Activated CD4-positive, alpha-beta memory T cell treated with anti-CD3 and anti-CD28 coated beads for 36 hours (primary cell): ENCODE measurements at places on chromosomes 6 and 20. TPM values are rescaled to one million over a fixed set of nuclear protein-coding genes. Genes with fewer than 3 reads are reported as not detected.
A peak's percentile ranks its signal among the peaks of the same experiment; 100 is the strongest.

DNA sequence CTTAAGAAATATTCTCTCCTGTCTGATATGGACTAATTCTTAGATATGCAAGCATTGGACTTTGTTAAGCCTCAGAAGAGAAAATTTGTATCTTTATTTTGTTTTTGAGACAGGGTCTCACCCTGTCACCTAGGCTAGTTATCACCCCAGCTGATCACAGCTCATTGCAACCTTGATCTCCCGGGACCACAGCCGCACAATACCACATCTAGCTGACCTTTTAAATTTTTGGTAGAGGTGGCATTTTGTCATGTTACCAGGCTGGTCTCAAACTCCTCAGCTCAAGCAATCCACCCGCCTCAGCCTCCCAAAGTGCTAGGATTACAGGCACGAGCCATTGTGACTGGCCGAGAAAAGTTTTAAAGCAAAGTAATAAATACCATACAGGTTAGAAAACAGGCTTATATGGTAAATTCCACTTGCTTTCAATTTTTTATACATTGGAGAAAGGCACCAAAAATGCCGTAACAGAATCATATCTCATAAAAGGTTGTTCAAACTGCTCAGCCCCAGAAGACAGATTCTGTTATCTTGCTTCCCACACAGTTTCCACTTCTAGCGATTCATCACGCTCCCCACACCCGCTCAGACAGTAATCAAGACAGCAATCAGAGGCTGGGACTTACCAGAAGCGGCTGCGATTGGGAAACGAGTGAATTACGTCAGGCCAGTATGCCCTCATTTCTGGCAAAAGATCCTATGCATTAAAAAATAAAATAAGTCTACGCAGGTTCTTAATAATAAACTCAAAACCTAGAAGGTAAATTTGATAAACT lies 13.8 kb downstream of the RNASET2 start:
- peak; percentile 91 for DNase-seq

The FAM83C gene
- total RNA-seq, result not detected

GRCh38 chr20:33927724-33928123 lies 66.0 kb upstream of the RALY start:
- DNase-seq, result no peak

The HSPA12B gene
- total RNA-seq, result not detected

The SRXN1 gene
- total RNA-seq, result 13.3 TPM

GRCh38 chr6:48826152-48826515 lies 636.9 kb downstream of the MMUT start:
- DNase-seq, result no peak

- no peak for DNase-seq
Observed at GRCh38 chr20:5833309-5833941, 83.2 kb downstream of the SHLD1 start.

- no peak for DNase-seq
Observed at GRCh38 chr20:2519115-2519809, 10.5 kb upstream of the ZNF343 start.

GRCh38 chr20:19774135-19774933 lies 16.3 kb downstream of the RIN2 start:
- no peak for DNase-seq

GRCh38 chr20:1833728-1834726 lies 61.2 kb upstream of the SIRPA start:
- DNase-seq, result no peak

DNA sequence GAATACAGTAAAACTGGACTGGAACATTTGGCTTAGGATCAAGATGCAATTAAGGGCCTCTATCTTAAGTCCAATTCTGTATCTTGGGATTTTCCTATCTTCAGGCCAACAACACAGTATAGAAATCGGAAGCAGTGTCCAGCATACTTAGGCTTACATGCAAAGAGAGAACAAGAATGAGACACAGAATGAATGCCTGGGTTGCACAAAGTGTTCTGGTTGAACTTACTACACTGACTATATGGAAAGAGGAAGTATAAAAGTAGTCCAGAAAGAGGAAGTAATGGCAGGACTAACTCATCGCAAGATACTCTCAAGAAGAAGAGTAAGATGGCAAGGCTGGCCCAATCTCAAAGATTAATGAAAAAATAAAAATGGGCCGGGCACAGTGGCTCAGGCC lies 87.6 kb downstream of the BTBD9 start:
- DNase-seq, result no peak

DNA sequence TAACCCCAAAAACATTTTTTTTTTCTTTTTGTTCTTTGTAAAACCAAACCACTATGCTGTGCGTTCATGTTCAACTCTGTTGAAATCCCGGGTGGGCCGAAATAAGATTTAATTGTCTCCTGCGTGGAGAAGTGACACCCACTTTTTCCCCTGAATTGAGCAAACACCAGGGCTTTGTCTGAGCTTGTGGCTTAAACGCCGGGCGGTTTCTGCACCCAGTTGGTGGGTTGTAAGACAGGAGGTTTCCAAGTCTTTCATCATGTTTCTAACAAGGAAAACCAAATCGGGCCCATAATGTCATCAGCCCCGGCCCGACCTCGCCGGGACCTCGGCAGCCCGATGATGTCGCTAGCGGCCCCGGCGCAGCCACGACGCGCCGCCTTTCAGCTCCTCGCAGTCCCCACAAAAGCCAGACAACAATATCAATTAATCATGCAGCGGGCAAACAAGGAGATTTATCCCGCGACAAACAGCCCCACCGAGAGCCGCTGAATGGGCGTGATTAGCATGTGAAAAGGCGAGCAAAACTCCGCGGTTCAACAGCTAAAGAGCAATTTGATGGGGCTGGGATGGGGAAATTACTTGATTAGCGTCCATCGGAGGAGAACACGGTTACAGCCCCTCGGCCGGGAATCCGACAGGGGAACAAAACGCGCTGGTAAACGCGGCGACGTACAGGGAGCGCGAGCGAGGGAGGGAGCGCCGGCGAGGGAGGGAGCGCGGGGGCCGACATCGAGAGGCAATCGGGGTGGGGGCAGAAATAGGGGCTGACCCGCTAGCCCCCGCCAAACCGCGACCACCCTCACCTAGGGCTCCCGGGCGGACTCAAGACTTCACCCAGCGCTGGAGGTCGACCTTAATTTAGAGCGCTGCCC lies 5.3 kb downstream of the LINC00237 start:
- DNase-seq, result peak; percentile 50

DNA sequence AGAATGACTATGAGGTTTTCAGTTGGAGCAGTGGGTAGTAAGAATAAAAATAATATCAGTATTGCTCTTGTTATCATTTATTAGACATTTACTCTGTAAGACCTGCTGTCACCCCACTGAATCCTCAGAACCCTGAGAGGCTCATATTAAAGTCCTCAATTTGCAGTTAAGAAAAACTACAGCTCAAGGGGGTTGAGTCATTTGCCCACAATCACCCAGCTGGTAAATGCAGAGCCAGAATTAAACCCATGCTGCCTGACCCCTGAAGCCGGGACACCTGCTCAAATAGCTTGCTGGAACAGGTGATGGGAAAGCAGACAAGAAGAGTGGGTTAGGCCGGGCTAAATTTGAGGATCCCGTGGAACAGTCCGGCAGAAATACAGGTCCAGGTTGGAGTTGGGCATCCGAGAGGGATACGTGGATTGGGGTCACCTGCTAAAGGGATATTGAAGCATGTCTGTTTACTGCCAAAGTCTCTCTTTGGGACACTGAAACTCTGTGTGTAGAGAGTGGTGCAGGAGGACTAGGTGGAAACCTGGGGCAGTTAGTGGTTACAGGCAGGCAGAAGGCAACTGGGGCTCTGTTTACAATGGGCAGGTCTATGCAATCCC lies 344.1 kb downstream of the CDC5L start:
- DNase-seq, result no peak

The DEFB124 gene
- total RNA-seq, result not detected

GRCh38 chr6:112636650-112637262 lies 289.6 kb downstream of the RFPL4B start:
- DNase-seq, result no peak

The PPP1R10 gene
- total RNA-seq, result 67.4 TPM

- DNase-seq, result no peak
Observed at GRCh38 chr6:146090474-146090873, 61.6 kb downstream of the GRM1 start.

DNA sequence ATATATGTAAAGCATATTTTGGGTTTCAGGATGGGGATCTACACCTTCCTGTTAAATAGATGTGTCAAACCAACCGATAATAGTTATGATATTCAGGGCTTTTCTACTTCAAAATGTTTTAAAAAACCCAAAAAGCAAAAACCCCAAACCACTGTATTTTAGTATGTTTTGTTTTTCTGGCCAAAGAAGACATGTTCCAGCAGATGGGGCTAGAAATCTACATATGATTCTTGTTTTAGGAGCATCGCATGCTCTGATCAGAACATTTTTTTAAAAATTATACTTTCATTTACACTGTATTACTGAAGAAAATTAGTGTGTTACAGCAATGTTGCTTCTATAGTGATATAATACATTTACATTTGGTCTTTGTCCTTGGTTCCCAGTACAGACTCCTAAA lies 11.0 kb downstream of the RMND1 start:
- DNase-seq, result no peak

The DOK5 gene
- 0.53 TPM for total RNA-seq

DNA sequence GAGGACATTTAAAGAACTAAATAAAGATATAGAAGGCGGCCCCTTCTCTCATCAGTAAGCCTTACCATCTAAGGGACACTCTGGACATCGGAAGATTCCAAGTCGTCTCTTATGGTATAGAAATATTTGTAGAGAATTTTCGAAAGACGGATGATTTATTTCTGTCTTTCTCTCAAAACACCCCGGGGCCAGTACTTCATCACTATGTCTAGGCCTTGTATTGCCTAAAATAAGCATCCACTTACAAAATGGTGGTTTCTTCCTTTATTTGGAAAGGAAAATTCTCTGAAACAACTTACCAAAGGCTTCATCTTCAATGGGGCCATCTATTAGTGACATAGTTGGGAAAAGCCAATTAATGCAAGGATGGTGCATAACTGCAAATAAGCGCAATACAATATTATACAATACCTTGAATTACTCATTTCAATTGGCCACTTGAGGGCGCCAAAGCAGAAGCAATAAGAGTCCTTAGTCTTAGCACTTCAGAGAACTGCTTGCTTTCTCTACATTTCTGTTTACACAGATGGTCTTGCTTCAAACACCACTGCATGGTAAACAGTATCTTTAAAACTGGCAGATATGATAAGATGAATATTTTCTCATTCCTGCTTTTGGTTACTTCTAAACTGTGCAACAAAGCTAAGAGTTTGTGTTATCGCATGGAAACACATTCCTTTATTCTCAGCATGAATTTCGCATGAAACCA lies 113.2 kb downstream of the VIP start:
- DNase-seq, result peak; percentile 66

GRCh38 chr6:165266621-165267020 lies 42.8 kb downstream of the C6orf118 start:
- DNase-seq, result no peak

The SPAG4 gene
- 7.5 TPM for total RNA-seq

DNA sequence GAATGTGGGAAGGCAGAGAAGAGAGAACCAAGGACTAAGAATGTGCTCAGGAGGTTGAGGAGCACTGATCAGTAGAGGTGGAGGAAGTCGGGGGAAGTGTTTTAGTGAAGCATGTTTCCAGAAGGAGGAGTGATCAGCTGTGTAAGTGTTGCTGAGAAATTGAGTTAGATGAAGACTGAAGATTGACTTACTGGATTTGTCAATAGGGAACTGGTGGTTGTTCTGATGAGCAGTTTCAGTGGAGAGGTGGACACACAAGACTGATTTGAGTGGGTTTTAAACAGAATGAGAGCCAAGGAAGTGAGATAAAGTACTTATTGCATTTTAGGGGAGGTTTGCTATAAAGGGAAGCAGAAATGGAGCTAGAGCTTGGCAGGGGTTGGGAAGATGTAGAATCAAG lies 182.6 kb downstream of the CDKAL1 start:
- DNase-seq, result no peak

The TCF19 gene
- total RNA-seq, result 93.0 TPM

DNA sequence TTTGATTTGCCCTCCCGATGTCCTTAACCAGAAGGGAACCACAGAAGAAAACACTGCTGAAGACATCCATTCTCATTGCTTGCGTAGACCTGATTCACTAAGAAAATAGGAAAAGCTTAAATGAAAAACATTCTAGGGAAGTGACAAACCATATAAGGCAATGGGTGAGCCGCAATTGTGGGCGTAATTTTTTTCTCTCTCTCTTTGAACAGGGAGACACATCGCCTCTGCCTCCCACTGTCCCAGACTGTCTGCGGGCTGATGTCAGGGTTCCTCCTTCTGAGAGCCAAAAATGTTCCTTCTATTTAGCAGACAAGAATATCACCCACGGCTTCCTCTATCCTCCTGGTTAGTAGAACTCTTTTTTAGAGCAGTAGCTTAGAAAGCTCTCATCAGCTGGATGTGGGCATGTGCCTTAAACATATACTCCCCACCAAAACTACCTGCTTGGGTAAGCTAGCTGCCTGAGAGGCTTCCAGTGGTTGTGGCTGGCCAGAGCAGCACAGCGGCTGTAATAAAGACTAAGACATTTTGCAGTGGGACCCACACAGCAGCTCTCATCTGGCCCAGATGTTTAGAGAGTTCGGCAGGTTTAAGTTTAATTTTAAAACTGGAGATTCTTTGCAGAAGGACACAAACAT lies 22.7 kb upstream of the CTAGE9 start:
- DNase-seq, result no peak

- no peak for DNase-seq
Observed at GRCh38 chr20:13648291-13649228, 9.8 kb upstream of the TASP1 start.

DNA sequence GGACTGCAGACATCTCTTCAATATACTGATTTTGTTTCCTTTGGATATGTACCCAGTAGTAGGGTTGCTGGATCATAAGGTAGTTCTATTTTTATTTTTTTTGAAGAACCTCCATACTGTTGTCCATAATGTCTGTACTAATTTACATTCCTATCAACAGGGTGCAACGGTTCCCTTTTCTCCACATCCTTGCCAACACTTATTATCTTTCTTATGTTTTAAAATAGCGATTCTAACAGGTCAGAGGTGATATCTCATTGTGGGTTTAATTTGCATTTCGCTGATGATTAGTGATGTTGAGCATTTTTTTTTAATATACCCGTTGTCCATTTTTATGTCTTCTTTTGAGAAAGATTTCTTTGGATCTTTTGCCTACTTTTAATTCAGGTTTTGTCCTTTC lies 2.0 kb upstream of the TP53RK start:
- DNase-seq, result no peak

DNA sequence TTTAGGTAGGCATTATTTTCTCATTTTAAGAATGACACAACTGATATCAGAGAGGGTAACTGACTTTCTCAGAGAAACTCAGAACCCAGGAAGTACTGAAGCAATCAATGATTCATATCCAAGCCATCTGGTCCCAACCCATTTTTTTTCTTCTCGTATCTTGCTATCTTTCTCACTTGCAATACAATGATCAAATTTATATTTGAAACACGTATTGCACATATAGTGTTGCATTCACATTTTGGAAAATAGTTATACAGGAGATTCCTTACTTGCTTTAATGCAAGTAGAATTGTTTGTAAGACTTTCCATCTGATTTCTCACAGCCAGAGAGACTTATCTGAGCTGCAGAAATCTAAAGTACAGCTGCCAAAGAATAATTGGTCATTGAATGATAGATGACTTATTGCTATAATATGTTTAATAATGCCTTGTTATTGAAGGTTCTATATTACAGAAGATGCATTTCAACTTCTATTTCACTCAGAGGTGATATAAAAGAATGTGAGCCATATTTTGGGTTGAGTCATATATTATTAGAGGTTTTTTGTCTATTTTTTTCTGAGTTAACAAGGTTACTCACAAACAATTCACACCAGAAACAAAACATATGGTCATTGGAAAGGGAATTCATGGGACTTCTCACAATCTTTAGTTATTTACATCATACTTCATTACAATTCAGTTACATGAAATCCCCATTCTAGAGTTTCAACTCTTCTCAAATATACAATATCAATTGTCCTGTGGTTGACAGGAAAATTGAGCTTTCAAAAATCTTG lies 337.5 kb upstream of the CITED2 start:
- DNase-seq, result no peak

The RAET1L gene
- total RNA-seq, result not detected
